Tibial nerve (tissue), 4 donors: ENCODE measurements at places on chromosomes 1 and 21.
A peak's percentile ranks its signal among the peaks of the same experiment; 100 is the strongest.

DNA sequence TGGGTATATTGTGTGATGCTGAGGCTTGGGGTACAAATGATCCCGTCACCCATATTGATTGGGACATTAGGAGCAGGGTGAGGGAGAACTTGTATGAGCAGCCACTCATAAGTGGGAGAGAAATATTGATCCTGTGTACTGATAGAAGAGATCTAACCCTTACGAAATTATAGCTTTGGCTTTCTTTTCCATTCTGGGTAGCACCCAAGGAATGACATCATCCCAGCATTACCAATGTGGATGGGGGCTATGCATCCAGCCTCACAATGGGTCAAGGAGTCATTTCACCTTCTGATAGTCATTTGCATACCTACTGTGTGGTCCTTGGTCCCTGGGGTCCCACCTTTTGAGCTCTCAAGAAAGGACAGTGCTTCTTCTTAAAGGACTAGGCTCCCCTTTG is 1.9 kb upstream of the NAV1 start:
- H3K36me3 ChIP-seq = no peaks in the 10 kb centered on the region
- H3K4me3 ChIP-seq = no peak overlapping the region
- H3K27me3 ChIP-seq = no peaks in the 10 kb centered on the region
- peaks cover 83% of the 10 kb centered on the region for H3K4me1 ChIP-seq
- no peak for DNase-seq

- H3K27me3 ChIP-seq = no peaks in the 10 kb centered on the region
- no peak overlapping the region for H3K4me3 ChIP-seq
- H3K36me3 ChIP-seq = no peaks in the 10 kb centered on the region
- peak overlapping the region; percentile 35 for H3K27ac ChIP-seq
These were observed 24.0 kb downstream of the EEIG2 start for GRCh38 chr1:108583757-108584427.

DNA sequence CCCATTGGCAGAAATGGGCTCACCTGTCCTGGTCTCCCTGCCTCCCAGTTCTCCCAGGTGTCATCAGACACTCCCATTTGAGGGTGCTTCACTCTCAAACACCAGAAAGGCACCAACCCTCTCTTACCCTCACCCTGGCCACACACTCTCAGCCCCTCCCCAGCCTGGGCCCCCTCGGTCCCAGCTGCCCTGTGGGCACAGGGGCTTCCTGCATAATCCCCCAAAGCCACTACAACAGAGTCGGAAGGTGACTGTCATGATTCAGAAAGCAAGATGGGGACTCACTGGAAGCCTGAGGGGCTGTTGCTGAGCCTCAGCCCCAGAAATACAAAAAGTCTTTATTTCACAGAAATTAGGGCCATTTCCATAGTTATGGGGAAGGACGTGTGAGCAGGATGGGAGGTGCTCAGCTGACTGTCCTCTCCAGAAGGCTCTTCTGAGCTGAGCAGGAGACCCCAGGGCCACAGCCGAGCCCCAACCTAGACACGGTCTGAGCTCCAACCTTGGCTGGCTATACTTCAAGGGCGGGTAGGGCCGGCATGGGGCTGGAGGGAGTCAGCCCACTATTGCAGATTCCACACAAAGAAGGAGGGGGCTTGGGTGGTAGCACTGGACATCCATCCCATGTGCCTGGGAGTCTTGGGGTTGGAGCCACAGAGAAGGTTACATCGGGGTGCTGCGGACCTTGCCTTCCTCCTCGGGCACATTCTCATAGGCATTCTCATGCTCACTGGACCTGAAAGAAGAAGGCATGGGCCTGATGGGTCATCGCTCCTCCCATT is 6.3 kb downstream of the PDZK1IP1 start:
- H3K27me3 ChIP-seq = no peaks in the 10 kb centered on the region
- DNase-seq = no peak
- H3K36me3 ChIP-seq = no peaks in the 10 kb centered on the region

GRCh38 chr1:202802998-202803932 is 5.0 kb downstream of the KDM5B start:
- H3K27me3 ChIP-seq = no peaks in the 10 kb centered on the region
- no peaks in the 10 kb centered on the region for H3K36me3 ChIP-seq
- no peak for DNase-seq
- peaks cover 11% of the 10 kb centered on the region for H3K4me1 ChIP-seq
- H3K4me3 ChIP-seq = no peak overlapping the region
- no peak overlapping the region for H3K27ac ChIP-seq

- H3K27me3 ChIP-seq = no peaks in the 10 kb centered on the region
- no peaks in the 10 kb centered on the region for H3K4me1 ChIP-seq
- no peaks in the 10 kb centered on the region for H3K36me3 ChIP-seq
- H3K27ac ChIP-seq = no peak overlapping the region
- no peak overlapping the region for H3K4me3 ChIP-seq
These were observed 54.2 kb upstream of the NFIA start for GRCh38 chr1:61028136-61028535.

GRCh38 chr1:162696286-162696862 is 64.1 kb downstream of the DDR2 start:
- no peaks in the 10 kb centered on the region for H3K36me3 ChIP-seq
- H3K27me3 ChIP-seq = no peaks in the 10 kb centered on the region
- DNase-seq = peak; percentile 64

GRCh38 chr1:226327761-226328162 is 18.8 kb upstream of the LIN9 start:
- no peak overlapping the region for H3K4me3 ChIP-seq
- H3K27ac ChIP-seq = no peak overlapping the region
- no peaks in the 10 kb centered on the region for H3K27me3 ChIP-seq
- no peak for DNase-seq

GRCh38 chr21:16085421-16085820 is 355.6 kb downstream of the USP25 start:
- H3K36me3 ChIP-seq = no peaks in the 10 kb centered on the region
- H3K4me1 ChIP-seq = no peaks in the 10 kb centered on the region
- DNase-seq = no peak
- H3K27me3 ChIP-seq = no peaks in the 10 kb centered on the region
- peak overlapping the region; percentile 1 for H3K4me3 ChIP-seq
